Choroid plexus epithelial cell (primary cell): ENCODE measurements at places on chromosomes 16 and 17.
A peak's percentile ranks its signal among the peaks of the same experiment; 100 is the strongest.

- DNase-seq, result no peak
Observed at GRCh38 chr16:10896723-10897122, 19.7 kb downstream of the CIITA start.

DNA sequence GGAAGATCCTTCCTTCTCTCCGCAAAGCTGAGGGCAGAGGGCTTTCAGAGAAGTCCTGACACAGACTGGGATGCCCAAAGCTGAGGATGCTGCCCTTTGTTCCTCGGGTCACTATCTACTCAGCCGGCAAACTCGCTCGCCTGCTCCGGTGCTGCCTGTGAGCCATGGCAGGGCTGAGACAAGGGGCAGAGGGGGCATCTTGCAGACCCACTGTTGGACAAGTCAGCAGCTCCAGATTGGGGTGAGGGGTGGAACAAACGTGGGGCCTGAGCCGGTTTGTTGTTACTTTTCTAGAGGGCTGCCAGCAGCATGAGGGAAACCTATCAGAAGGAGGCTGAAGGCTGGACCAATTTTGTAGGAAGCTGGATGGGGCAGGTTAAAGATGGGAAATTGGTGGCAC, 47.1 kb upstream of the PIK3R6 start:
- DNase-seq, result no peak

- DNase-seq, result peak; percentile 63
Observed at GRCh38 chr17:82216301-82217119, 3.9 kb upstream of the CCDC57 start.

DNA sequence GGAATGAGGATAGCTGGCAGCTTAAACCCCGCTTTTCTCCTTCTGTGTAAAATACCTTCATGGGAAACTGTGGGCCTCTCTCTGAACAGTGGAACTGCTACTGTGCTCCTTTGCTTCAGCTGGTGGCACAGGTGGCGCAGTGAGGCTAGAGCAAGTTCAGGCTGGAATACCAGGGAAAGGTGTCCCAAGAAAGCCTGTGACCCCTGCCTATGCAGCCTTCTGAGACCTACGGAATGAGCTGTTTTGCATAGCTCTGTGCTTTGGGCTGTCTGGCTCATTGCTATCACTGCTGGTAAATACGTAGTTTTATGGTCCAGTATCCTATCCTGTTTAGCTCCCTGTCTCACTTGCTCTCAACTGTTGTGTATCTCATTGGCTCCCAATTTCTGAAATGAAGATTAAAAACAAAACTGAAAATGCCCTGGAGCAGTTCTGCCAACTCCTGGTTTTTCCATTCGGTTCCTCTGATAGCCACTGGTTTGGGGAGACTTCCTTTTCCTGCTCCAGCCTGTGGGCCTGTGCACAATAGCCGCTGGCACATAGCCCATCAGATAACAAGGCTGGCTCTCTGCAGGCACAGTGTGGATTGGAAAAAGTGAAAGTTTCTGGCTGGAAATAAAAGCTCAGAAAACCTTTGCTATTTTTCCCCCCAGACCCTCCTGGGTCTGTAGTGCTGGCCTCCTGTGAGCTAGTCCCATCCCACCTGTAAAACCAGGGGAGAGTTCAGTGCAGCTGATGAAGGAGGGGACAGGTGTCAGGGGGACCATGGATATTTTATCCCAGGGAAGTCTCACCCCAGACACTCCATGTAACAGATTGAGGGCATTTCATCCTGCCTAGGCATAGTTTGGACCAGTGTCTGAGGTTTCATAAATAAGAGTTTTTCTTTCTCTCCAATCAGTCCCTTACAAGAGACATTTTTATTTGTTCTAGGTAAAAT, 24.0 kb downstream of the LIMD2 start:
- peak; percentile 91 for DNase-seq

- no peak for DNase-seq
Observed at GRCh38 chr16:81810894-81811538, 31.9 kb downstream of the PLCG2 start.

DNA sequence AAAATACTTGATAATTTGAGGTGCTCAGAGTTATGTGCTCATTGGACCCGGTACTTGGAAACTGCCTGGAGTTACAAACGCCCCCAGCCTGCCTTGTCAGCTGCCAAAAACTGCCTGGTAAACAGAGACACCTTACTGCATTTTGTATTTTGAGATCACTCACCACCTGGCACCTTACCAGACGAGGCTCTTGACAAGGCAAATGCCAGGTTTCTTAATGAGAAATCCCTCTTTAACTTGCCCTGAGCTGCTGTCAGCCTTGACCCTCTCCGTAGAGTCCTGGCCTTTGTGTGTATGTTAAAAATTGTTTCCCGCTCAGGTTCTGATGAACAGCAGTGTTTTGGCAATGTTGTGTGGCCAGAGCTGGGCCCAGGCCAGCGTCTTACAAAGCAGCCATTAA, 28.8 kb downstream of the SYT17 start:
- DNase-seq, result peak; percentile 20

- no peak for DNase-seq
Observed at GRCh38 chr16:84234321-84235241, 5.2 kb downstream of the KCNG4 start.

DNA sequence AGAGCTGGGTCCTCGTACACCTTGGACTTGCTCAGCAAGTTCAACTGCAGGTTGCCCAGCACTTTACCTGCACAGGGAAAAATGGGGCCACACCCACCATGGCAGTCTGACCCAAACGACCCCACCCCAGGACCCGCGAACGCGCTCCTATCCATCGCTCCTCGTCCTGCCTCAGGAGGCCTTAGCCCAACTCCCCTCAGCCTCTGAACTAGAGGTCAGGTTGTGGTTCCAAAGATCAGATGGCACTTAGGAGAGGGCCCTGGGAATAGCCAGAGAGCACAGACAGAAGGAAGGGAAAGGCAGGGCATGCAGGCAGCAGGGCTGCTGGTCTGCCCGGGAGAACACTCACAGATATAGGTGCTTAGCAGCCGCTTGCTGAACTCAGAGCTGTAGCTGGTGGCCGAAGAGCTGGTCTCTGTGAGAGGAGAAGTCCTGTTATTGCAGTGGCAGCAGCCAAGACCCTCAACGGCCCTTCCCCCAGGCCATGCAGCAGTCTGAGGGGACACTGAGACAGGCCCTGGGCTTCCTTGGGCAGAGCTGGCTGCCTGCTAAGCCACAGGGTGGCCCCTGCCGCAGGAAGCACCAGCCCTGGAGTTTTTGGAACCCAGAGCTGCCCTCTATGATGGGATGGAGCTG, 6.9 kb downstream of the ZACN start:
- no peak for DNase-seq

- DNase-seq, result no peak
Observed at GRCh38 chr16:2686912-2687507, 4.7 kb downstream of the KCTD5 start.

DNA sequence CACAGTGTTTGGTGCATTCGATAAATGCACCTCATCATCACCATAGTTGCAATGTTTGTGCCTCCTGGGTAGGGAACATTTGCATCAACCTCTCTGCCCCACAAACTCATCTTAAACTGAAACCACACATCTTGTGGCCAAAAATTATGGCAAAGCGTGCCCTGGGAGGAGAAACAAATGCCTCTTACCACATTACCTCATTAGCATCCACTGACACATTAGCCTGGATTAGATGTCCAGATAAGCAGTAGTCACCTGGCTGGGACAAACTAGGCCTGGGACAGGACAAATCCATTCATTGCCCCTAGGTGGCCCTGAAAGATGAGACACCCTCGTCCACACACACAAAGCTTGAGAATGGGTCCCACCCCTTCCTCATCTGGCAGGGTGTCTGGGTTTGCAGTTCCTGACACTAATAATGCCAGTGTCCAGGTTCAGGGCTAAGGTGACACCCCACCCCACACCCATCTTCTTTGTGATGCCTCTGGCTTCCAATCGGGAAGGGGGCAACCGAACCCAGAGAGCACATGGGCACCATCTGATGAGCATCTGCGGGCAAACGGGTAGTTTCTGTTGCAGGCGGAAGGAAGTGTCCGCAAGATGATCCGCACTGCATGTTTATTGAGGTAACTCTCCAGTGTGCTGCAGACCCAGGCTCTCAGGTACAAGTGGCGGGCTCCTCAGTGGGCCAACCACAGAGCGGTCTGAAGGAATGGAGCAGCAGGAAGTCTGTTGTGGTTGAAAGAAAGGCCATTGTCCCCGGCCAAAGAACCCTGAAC, 8.6 kb downstream of the XYLT1 start:
- DNase-seq, result no peak

GRCh38 chr16:22364241-22364640, 10.2 kb downstream of the CDR2 start:
- DNase-seq, result no peak

GRCh38 chr16:67006930-67007658, 18.7 kb downstream of the CES4A start:
- peak; percentile 36 for DNase-seq

- peak; percentile 82 for DNase-seq
Observed at GRCh38 chr16:30628628-30629540, 18.7 kb upstream of the ZNF689 start.

DNA sequence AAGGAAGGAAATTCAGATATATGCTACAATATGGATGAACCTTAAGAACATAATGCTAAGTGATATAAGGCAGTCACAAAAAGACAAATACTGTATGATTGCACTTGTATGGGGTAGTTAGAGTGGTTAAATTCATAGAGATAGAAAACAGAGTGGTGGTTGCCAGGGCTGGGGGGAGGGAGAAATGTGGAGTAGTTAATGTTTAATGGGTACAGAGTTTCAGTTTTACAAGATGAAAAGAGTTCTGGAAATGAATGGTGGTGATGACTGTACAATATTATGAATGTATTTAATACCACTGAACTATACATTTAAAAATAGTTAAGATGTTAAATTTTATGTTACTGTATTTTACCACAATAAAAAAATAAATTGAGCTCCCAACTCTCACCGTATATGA, 157.9 kb downstream of the TOX3 start:
- DNase-seq, result no peak

DNA sequence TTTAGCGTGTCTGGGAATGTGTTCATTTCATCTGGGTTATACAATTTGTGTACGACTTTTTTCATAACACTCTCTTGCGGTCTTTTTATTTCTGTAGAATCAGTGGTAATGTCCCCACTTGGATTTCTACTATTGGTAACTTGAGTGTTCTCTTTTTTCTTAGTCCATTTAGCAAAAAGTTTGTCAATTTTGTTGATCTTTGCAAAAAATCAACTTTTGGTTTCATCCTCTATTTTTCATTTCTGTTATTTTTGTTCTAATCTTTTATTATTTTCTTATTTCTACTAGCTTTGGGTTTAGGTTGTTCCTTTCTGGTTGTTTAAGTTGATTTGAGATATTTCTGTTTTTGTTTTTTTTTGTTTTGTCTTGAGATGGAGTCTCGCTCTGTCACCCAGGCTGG, 7.7 kb upstream of the SLC22A31 start:
- no peak for DNase-seq

DNA sequence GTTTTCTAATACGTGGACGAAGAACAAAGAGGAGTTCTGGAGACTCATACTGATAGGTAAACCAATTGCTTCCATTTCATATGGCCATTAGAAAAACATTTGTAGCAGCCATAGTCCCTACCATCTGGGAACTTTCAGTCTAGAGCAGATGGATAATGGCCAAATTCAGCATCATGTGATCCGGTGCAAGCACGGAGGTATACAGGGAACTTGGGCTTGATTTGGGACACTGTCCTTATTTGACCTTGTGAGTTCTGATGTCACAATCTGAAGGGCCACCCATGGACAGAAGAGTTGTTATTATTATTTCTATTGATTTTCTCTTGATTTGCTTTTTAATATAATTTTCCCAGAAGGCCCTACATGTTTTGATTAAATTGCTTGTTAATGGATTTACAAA, 154.6 kb upstream of the ZNF267 start:
- no peak for DNase-seq

- peak; percentile 22 for DNase-seq
Observed at GRCh38 chr17:80671039-80671824, 126.6 kb downstream of the RPTOR start.

DNA sequence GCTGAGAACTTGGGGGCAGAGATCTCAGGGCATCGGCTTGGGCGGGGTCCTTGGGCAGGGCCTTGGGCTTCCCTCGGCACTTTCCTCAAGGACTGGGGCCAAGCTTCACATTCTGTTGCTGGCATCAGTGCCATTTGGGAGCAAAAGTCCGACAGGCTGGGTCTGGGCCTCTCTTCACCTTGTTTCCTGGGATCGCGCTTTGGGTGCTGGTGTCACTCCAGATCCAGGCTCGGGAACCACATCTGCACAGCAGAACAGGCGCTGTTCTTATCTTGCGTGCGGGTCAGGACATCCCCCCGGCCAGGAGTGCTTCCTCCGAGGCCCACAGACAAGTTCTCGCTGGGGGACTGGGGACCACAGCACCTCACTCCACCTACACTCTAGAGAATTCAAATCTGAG, 31.1 kb upstream of the CDH15 start:
- no peak for DNase-seq

DNA sequence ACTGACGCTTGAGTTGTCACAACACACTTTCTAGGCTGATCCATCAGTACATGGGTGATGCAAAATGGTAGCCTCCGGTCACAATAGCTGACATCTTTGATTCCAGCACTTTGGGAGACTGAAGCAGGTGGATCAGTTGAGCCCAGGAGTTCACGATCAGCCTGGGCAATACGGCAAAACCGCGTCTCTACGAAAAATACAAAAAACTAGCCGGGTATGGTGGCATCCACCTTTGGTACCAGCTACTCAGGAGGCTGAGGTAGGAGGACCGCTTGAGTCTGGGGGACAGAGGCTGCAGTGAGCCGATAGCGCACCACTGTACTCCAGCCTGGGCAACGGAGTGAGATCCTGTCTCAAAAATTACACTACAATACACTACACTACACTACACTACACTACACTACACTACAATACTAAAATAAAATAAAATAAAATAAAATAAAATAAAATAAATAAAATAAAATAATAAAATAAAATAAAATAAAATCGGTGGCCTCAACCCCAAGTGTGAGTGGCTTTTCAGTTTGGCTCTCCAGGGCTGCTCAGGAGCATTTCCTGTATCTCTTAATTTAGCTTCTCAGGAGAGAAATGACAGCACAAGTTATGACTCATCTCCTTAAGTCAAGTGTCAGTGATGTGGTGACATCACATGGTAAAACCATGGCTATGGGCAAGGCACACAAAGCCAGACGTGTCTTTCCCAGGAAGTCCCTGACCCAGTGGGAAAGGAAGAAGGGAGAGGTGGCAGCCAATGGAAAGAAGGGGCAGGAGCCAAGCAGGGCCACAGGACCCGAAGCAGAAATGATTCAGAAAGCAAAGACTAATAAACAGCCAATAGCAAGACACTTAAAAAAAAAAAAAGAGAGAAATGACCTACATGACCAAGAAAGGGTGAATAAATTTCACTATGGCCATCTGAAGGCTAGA, 75.3 kb upstream of the TBC1D3K start:
- peak; percentile 79 for DNase-seq

DNA sequence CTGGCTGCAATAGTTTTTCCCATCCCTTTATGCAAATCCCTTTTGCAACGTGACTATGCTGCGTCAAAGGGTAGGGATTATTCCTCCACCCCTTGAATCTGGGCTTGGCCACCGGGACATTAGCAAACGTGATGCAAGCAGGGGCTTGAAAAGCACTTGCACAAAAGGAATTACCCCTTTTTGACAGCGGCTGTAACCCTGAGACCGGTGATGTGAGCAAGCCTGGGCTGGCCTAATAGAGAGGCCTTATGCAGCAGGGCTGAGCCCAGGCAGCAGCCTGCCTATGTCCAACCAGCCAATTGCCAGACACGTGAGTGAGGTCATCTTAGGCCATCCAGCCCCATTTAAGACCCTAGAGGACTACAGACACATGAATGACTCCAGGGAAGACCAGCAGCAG, 30.4 kb upstream of the PAFAH1B1 start:
- DNase-seq, result no peak

- DNase-seq, result peak; percentile 90
Observed at GRCh38 chr17:44919885-44920564, 4.7 kb upstream of the GFAP start.
